Peyer's patch (tissue), 4 donors: ENCODE measurements at places on chromosomes 4 and X. TPM values are rescaled to one million over a fixed set of nuclear protein-coding genes. Genes with fewer than 3 reads are reported as not detected.

DNA sequence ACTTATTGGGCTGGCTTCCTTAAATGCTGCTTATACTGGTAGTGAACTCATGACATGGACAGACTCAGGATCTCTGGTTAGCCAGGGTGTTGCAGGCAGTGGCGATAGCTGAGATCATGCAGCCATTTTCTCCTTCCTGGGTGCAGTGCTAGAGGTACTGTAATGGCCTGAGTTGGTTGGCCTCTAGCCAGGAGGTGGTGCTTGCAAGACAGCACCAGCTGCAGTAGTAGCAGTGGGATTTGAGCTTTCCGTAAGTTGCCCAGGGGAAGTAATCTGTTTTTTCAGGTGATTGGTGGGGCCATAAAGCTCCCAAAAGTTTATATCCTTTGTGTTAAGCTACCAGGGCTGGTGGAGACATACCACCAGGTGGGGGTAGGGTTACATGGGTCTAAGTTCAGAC, 45.1 kb upstream of the AADAT start:
- no peak for DNase-seq

ANK2 gene
- total RNA-seq: 27.1 TPM

MID1 gene
- 40.4 TPM for total RNA-seq

DNA sequence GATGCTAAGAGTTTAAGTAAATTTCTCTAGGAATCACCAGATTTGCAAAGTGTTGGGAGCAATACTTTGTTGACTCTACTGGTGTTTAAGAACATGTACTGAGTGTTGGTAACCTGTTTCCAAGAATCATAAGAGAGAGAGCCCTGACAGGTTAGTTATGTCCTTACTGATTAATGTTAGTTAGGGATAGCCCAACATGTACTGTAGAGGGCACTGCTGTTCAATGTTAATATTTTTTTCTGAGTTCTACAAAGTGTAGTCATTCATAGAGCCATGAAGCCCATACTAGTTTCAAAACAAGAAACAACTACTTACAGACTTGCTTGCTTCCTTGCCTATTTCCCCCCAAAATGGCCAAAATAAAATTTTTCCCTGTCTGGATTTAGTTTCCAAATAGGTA, 11.9 kb downstream of the TMPRSS11D start:
- DNase-seq: no peak

DNA sequence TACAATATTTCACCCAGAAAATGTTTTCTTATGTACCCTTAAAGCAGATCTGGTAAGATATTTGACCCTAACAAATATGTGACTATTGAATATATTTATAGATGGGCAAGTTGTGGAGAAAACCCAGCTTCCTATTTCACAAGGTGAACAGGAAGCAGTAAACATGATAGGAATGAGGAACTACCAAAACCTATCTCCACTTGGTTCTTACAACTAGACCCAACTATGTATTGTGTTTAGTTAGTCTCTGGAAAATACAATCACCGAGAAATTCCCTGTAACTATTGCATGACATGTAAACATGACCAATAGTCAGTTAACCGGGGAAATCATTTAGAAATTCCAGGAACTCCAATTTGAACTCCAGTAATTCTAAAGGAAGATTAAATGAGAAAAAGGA, 8.4 kb upstream of the RXFP1 start:
- no peak for DNase-seq

CCNA2 gene
- 22.3 TPM for total RNA-seq

DNA sequence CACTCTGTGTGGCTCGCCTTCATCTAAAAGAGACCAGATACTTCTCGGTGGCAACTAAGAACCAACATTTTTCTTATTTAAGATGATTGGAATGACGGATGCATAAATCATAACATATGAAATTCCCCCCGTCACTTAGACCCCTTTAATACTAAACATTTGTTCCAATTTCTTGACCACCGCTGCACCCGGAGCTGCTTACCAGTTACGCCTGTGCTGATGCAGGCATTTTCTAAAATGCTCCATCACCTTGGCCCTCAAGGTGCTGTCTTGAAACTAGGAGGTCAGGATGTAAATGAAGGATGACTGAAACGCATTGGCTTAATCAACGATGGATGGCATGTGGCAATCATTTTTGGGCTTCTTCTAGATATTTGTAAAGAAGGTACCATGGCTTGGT, 130.0 kb downstream of the CPZ start:
- DNase-seq: peak; percentile 7

- DNase-seq: no peak
Observed at GRCh38 chr4:17112292-17112659, 213.8 kb upstream of the LDB2 start.

MAGEA12 gene
- total RNA-seq: not detected

DNA sequence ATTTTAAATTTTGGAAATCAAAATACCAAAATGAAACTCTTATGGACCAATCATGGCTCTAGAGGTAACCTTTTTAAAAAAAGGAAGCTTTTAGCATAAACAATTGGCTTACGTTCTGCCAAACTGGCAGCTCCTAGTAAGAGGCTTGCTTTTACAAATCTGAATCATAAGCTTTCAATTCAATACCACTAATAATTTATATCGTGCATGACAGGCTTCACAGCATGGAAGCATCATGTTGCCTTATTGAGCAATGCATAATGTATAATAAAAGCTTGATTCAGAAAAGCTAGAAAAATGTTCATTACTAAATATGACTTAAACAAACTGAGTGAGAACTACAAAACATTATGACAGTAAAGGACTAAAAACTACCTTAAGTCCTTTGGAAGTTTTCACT, 280.9 kb downstream of the IQCM start:
- no peak for DNase-seq

- no peak for DNase-seq
Observed at GRCh38 chrX:13597874-13598273, 28.5 kb downstream of the EGFL6 start.

PGK1 gene
- total RNA-seq: 120 TPM

RHOXF1 gene
- 7.2 TPM for total RNA-seq

CCDC160 gene
- not detected for total RNA-seq

GRCh38 chrX:75229774-75230173, 44.1 kb upstream of the UPRT start:
- DNase-seq: no peak
